ENCODE measurements at places on chromosomes 2 and 18. TPM values are rescaled to one million over a fixed set of nuclear protein-coding genes. Genes with fewer than 3 reads are reported as not detected.

Gene ATP8B1
- 6.3 TPM for polyA plus RNA-seq

Gene C2orf72
- 33.2 TPM for polyA plus RNA-seq

Gene LYG2
- polyA plus RNA-seq, result 0.31 TPM

Gene ATRAID
- polyA plus RNA-seq, result 49.3 TPM

Gene TBR1
- not detected for polyA plus RNA-seq

Gene CXCR4
- 5.8 TPM for polyA plus RNA-seq

Gene BCL2L11
- 5.0 TPM for polyA plus RNA-seq

Gene SCN7A
- polyA plus RNA-seq, result 1.6 TPM

Gene TNS1
- polyA plus RNA-seq, result 23.0 TPM

Gene DYTN
- not detected for polyA plus RNA-seq

Gene ASAP2
- 0.36 TPM for polyA plus RNA-seq

Gene CDKL4
- polyA plus RNA-seq, result not detected

Gene RAB12
- 13.3 TPM for polyA plus RNA-seq

Gene CRYGC
- polyA plus RNA-seq, result not detected

Gene CEBPZOS
- polyA plus RNA-seq, result 22.9 TPM

Gene CKAP2L
- 0.19 TPM for polyA plus RNA-seq

Gene PTH2R
- polyA plus RNA-seq, result not detected

Gene HRH4
- polyA plus RNA-seq, result 0.02 TPM

Gene TOGARAM2
- polyA plus RNA-seq, result not detected

Gene KCNIP3
- 0.26 TPM for polyA plus RNA-seq

Gene EHD3
- polyA plus RNA-seq, result 7.2 TPM

Gene KCNJ3
- 0.47 TPM for polyA plus RNA-seq

Gene TUBB6
- 5.5 TPM for polyA plus RNA-seq

Gene CIB4
- not detected for polyA plus RNA-seq

Gene SCN9A
- polyA plus RNA-seq, result 9.4 TPM
